ENCODE measurements at places on chromosomes 6 and 20.
A peak's percentile ranks its signal among the peaks of the same experiment; 100 is the strongest.

DNA sequence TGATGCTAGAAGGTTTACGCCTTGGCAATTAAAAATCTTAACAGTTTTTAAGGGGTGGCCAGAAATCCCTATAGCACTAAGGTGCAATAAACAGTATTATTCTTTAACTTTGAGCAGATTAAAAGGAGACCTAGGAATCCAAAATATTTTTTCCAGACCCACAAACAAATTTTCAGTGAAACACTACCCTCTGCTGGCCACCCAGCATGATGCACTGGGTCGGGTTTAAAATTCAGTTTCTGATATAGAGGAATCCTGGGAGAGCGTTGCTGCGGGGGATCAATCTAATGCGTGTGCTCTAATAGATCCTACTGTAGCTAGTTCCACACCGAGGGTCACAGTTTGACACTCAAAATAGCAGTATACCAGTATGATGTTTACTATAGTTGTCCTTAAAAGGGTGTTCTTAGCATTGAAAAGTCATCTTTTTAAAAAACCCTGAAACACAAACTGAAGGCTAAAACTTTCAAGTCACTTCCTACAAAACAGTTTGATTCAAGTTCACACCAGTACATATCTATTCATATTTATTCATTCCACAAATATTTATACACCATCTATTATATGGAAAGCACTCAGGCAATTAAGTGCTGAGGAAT is 10.2 kb downstream of the UBE3D start:
- DNase-seq = peak; percentile 15

DNA sequence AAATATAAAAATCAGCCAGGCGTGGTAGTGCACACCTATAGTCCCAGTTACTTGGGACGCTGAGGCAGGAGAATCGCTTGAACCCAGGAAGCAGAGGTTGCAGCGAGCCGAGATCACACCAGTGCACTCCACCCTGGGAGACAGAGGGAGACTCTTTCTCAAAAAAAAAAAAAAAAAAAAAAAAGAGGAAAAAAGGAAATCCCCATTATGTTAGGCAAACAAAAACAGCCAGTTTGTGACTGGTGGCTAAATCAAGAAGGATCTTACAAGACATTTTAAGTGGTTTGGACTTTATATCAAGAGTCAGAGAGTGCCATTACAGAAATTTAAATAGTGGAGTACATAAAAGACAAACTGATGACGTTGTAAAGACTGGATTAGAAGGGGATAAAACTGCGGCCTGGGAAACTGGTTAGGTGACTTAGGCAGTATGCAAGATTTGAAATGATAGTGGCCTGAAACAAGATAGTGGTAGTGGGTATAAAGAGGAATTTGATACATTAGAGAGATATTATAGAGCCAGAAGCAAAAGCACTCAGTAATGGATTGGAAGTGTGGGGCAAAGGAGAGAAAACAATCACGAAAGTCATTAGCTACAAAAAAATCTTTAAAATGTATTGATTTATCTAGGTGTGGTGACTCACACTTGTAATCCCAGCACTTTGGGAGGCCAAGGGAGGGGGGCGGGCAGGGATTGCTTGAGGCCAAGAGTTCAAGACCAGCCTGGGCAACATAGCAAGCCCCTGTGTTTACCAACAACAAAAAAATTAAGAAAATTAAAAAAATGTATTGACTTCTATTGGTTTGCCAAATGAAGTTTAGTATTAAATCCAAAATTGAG is 1.7 kb upstream of the MYO6 start:
- DNase-seq = no peak

GRCh38 chr20:51281521-51281920 is 258.6 kb upstream of the KCNG1 start:
- no peak for DNase-seq

DNA sequence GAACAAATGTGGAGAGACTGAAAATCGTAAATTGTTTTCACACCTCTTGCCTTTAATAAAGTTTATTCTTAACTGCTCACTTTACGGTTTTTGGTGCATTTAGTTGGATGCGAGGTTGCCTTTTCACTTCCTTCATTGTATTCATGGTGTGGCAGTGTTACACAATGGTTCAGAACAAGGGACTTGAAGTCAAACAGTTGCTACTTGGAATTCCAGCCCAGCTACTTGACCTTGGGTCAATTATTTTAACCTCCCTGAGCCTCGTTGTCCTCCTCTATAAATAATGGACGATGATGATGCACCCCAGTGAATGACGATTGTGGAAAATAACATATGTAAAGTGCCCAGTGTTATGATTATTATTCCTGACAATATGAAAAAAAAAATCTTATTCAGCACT is 72.3 kb downstream of the CARMIL1 start:
- no peak for DNase-seq

- DNase-seq = no peak
Measured at GRCh38 chr6:71529769-71530168, 241.2 kb downstream of the OGFRL1 start.

- no peak for DNase-seq
Measured at GRCh38 chr6:168083514-168083885, 4.5 kb upstream of the FRMD1 start.

DNA sequence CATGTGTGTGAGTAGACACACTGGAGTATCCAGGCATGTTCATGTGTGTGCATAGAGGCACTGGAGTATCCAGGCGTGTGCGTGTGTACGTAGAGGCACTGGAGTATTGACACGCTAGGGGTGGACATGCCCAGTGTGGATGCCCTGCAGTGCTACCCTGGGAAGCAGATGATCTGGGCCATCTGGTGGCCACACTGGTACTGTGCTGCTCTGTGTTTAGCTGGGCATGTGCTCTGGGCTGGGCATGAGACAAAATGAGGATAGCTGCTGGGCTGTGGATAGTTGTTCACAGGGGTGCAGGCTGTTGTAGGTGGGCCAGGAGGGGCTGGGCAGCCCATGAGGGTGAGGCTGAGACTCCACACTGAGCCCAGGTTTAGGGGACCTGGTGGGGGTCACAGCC is 24.0 kb upstream of the NPBWR2 start:
- DNase-seq = no peak

GRCh38 chr6:157563611-157564284 is 182.8 kb downstream of the ZDHHC14 start:
- DNase-seq = no peak

GRCh38 chr20:50242863-50243609 is 52.4 kb downstream of the CEBPB start:
- DNase-seq = no peak

- no peak for DNase-seq
Measured at GRCh38 chr6:42984924-42985475, 630 bp downstream of the PPP2R5D start.

GRCh38 chr20:2631228-2631627 is 21.2 kb upstream of the NOP56 start:
- no peak for DNase-seq

GRCh38 chr6:17478223-17478907 is 85.0 kb downstream of the CAP2 start:
- DNase-seq = no peak

DNA sequence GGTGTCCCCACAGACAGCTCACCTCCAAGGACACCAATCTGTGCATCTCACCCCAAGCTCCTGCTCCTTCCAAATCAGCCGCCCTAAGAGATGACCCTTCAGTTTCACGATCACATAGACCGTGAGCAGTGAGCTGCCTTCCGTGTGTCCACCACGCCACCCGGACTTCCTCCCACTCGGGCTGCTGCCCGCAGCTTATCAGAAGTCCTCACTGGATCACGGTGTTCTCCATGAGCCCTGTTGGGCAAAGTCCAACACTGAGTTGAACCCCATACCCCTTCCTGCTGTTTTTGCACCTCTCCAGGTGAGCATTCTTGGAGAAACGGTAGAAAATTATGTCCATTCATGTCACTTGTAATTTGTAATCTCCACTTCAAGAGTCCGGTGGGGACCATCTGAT is 234.4 kb downstream of the SMOC2 start:
- no peak for DNase-seq

GRCh38 chr6:122804962-122805485 is 16.0 kb downstream of the SMPDL3A start:
- no peak for DNase-seq

DNA sequence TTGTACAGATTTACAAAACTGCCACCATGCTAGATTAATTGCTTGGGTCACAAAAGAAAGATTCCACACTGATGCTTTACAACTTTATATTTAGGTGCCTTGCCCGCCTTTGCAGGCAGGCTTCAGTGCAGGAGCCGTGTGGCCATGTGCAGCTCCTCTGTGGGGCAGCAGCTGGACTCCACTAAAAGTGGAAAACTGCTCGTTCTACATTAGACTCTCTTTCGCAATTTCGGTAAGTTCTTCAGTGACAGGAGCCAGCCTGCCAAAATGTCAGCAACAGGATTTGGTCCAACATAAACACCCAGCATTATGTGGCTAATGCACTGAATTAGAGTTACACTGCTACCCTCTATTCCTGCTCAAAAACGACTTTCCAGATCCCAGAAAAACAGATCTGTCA is 174.4 kb upstream of the KCNK16 start:
- no peak for DNase-seq

- DNase-seq = no peak
Measured at GRCh38 chr6:64482631-64483030, 847.0 kb downstream of the PHF3 start.

GRCh38 chr6:161508341-161508740 is 234.5 kb upstream of the AGPAT4 start:
- DNase-seq = no peak

- no peak for DNase-seq
Measured at GRCh38 chr6:47195011-47195650, 114.6 kb downstream of the TNFRSF21 start.

GRCh38 chr6:154070657-154071056 is 31.6 kb downstream of the OPRM1 start:
- no peak for DNase-seq

- no peak for DNase-seq
Measured at GRCh38 chr20:48705240-48706115, 122.3 kb downstream of the PREX1 start.

GRCh38 chr6:54076159-54076789 is 35.0 kb upstream of the MLIP start:
- DNase-seq = no peak

DNA sequence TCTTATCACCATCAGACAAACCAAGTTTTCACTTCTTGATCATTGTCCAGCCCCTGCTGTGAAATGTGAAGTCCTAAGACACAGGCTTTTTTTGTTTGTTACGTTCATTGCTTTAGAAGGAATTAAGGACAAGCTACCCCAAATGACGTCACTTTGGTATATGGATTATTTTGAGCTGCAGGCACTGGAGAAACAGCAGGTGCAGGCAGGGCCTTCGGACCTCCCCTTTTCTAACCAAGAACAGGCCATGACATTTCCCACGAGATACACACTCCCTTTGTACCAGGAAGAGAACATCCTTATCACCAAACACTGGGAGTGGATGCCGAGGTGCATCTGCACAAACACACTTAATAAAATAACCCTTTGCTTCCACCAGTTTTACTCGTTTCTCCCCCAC is 418.0 kb upstream of the SULF2 start:
- DNase-seq = no peak

DNA sequence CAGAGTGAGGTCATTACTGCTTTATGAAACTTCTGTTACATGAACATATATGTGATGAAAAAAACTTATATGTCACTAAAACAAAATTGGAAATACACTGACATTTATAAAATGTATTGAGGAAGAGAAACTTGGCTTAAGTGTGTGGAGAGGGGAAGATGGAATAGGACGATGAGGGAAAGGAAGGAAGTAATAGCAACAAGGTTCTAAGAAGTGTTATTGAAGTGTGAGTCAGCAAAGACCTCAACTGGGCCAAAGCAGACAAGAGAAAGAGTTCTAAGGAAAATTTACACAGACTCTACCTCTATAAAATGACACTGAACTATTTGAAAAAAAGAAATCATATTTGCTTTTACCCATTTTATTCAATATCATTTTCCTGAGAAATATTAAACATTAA is 38.3 kb downstream of the SNX3 start:
- no peak for DNase-seq

DNA sequence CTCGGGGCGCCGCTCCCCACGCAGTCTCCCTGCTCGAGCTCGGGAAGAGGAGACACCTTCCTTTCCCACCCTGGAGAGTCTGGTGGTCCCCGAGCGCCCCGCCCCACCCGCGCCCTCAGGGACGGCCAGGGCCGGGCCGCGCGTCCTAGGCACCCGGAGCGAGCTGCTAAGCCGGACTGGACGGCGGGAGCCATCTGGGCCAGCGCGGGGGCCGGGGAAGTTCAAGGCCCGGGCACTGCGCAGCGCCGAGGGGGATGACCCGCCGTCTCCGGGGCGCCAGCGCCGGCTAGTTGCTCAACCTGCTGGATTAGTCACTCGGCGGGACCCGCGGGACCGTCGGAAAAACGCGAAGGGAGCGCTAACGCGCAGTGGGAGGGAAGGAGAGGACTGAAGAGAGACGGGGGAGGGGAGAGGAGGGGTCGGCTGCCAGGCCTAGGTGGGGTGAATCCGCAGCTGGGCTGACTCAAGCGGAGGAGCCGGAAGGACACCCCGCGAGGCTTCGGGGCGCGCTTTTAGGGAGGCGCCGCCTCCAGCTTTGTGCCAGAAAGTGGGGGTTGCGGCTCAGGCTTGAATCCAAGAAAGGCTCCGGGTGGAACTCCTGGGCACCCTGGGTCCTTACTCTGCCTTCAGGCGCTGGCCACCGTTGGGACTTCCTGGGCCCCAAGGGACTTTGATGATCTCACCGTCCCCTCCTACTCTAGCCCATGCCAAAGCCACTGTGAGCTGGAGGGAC is 75.7 kb upstream of the FOXP4 start:
- no peak for DNase-seq

DNA sequence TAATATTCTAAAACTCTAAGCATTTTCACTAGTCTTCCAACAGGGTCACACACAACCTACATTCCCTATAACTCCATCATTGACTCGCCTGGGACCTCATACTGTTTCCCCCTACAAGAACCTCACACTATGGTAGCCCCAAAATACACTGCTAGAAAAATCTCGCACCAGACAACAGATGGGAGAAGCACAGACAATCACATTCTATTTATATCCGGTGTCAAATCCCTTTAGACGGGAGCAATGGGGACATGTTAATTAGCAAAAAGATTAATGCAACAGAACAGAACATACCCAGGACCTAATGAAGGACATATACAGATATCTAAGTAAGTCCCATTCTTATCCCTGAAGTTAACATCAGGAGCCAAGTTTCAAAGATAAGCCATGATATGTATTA is 33.6 kb downstream of the TMX4 start:
- no peak for DNase-seq

DNA sequence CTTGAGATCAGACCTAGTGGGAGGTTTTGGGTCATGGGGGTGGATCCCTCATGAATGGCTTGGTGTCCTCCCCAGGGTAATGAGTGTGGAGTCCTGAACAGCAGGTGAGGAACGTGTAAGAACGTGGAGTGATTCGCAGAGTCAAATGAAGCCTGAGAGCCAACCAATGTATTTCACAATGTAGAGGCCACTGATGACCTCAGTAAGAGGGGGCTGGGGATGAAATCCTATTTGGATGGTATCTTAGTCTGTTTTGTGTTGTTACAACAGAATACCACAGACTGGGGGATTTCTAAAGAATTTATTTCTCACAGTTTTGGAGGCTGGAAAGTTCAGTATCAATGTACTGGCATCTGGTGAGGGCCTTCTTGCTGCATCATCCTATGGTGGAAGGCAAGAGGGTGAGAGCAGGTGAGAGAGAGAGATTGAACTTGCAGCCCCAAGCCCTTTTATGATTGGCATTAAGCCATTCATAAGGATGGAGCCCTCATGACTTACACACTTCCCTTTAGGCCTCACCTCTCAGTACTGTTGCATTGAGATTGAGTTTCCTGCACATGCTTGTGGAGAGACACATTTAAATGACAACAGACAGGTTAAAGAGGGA is 47.3 kb upstream of the HIVEP1 start:
- DNase-seq = no peak
